ENCODE measurements at places on chromosomes 5 and 9.

- no peak for DNase-seq
Measured at GRCh38 chr9:92983984-92984589, 36.8 kb downstream of the FGD3 start.

DNA sequence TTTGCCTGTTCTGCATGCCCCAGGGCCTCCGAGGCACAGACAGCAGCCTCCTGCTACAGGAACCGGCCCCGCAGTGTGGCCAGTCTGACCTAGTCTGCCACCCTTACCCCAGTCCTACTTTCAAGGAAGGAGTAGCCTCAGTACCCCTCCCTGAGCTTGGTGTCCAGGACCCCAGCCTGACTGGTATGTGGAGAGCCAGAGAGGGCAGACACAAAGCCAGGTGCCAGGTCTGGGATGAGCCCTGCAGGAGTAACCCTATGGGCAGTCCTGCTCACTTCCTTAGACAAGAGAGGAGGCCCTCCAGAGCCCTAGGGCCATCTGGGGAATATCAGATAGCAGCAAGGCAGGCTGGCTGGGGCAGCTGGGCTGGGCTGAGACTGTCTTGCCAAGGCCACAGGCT lies 67.8 kb downstream of the NRG2 start:
- DNase-seq = no peak

GRCh38 chr9:86413971-86414880 lies 60.0 kb upstream of the TUT7 start:
- no peak for DNase-seq

GRCh38 chr5:113939988-113940387 lies 421.9 kb upstream of the KCNN2 start:
- DNase-seq = no peak

- no peak for DNase-seq
Measured at GRCh38 chr9:18985464-18985951, 47.5 kb downstream of the SAXO1 start.

- no peak for DNase-seq
Measured at GRCh38 chr5:150166650-150167511, at the start of gene CDX1. Gene CDX1, plus strand, starts transcription at chr5:150166778. Its CDS starts 99 bp downstream, at chr5:150166877.

- DNase-seq = no peak
Measured at GRCh38 chr5:134583766-134584165, 48.9 kb downstream of the SAR1B start.

DNA sequence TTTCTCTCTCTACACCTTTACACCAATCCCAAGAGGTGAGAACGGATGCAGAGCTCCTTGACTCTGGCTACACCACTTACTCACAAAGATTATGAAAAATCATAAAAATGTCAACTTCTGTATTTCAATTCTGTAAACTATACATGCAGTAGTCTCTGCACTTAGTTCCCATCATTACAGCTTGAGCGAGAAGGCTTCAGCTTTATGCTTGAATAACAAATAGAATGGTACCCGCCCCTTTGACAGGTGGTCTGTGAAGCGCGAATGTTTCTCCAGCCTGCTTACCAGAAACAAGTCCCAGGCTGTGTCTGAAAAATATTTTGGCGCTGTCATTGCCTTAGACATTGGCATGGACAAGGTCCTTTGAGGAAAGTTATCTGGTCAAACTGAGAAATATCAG lies 562.4 kb upstream of the CLINT1 start:
- DNase-seq = no peak

GRCh38 chr5:79399046-79399445 lies 114.9 kb downstream of the HOMER1 start:
- no peak for DNase-seq

DNA sequence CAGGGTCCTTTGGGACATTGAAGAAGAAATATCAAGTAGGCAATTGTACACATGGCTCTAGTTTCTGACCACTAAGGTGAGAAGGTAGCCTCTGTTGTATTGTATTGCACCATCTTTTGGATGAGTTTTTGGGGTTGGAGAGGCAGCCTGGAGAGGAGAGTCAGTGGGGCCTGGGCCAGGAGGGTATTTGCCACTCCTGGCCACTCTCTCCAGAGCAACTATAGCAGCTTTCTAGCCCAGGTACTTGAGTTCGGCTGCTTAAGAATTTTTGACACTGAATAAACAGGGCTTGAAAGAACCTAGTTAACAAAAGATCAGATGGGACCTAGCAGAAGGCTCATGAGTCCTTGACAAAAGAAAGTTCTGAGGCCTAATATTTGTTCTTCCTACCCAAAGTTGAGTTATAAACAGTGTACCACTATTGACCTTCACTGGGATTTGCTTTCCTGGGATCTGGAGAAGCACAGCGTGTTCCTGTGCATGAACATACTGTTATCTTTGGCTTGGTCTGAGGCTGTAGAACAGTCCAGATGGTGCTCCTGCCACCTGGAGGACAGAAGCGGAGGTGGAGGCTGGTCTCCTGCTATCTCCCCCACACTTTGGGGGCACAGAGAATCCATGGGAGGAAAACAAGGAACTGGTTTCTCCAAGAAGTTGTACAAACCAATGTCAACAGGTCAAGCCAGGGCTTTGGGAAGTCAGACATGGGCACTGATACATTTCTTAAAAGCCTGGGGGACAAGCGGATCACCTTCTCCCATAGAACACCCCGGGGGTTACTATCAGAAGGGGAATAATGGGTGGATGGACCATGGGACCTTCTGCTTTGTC lies 110.4 kb upstream of the LIFR start:
- no peak for DNase-seq

- no peak for DNase-seq
Measured at GRCh38 chr5:77797136-77797535, 21.0 kb upstream of the TBCA start.

DNA sequence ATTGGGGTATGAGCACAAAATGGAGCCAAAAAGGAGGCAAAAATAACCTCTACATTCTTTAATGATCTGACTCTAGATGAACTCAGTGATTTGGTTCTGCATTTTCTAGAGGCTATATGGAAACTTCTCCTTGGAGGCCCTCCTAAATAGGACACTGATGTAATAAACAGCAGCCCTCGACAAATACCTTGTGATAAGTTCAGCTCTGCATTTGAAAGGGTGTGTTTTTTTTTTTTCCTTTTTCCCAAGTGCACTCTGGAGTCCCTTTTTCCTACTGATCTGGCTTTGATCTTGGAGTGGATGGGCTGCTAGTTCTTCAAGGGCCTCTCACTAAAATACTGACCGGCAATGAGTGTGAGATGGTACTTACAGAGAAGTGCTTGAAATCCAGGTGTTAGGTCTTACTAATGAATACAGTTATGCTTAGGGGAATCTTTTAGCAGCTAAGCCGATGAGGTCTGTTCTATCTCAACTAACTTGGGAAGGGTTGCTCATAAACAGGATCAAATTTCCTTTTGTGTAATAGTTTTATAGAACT lies 161.7 kb downstream of the MAST4 start:
- no peak for DNase-seq

- DNase-seq = no peak
Measured at GRCh38 chr5:41095324-41096101, 24.4 kb upstream of the MROH2B start.

GRCh38 chr5:177276886-177277285 lies 26.6 kb downstream of the RAB24 start:
- DNase-seq = no peak

DNA sequence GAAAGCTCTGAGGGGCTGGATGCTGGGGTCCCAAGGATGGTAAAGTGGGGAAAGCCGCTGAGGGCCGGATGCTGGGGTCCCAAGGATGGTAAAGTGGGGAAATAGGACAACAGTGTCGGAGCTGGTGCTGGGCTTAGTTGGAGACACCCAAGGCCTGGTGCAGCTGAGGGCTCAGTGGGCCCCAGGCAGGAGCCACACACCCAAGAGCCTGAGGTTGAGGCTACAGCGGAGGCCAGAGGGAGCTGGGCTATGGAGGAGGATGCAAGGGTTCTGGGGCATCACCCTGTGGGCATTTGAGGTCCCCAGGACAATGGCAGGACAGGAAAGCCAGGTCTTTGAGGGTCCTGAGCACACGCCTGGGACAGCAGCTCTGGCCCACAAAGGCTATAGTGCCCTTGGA lies 19.1 kb upstream of the SLC9A3 start:
- peak; percentile 2 for DNase-seq

GRCh38 chr5:122937914-122938313 lies 92.5 kb downstream of the SNX24 start:
- no peak for DNase-seq

- DNase-seq = no peak
Measured at GRCh38 chr9:13847270-13847669, 466.7 kb downstream of the NFIB start.

- no peak for DNase-seq
Measured at GRCh38 chr5:158821331-158821730, 278.4 kb downstream of the EBF1 start.

DNA sequence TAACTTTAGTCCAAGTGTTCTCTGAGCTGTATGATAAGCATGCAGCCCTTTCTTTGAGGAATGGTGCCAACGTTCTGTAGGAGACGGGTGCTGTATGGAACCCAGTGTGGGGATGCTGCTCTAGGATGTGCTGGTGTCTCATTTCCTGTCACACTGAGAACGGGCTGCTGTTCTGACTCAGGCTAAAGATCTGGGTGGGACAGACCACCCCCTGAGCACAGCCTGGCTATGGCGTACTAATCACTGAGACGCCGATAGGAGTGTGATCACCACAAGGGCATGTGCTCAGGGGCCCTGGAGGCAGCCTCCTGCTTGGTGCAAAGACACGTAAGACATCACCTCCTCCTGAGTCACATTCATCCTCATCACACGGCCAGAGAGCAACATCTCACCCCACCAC lies 240.4 kb downstream of the IRX2 start:
- DNase-seq = no peak

GRCh38 chr5:42668254-42668653 lies 88.4 kb upstream of the CCDC152 start:
- DNase-seq = no peak

DNA sequence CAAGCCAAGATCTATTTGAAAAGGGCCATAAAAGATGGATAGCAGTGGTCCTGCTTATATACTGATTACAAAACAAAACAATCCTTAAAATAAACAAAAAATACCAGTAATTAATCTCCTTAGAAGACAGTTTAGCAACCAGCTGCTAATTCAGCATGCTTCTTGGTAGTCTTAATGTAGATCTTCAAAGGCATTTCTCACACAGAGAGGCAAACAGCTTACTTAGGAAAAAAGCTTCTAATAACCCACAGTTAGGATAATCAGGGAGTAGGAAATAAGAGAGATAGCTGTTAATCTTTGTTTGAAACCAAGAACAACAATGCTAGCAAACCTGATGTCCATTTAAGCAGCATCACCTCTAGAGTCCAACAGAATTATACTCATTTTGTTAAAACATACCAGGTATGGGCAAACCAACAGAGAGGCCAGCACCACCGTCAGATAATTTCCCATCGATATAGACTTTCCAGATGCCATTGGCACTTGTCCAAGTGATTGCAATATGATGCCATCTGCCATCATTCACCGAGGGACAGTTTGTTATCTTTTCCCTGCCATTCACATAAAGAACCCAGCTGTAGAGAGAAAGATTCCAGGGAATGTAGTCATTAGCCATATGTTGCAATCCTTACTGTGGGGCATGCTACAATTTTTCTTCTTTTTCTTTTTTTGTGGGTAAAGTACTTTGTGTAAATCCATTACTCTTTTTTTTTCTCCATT lies 105.6 kb upstream of the TXNDC8 start:
- no peak for DNase-seq

- DNase-seq = no peak
Measured at GRCh38 chr9:69188975-69189374, 14.9 kb downstream of the TJP2 start.

- no peak for DNase-seq
Measured at GRCh38 chr5:111548992-111549649, 36.8 kb upstream of the STARD4 start.

GRCh38 chr9:17018540-17019196 lies 116.2 kb upstream of the CNTLN start:
- no peak for DNase-seq

DNA sequence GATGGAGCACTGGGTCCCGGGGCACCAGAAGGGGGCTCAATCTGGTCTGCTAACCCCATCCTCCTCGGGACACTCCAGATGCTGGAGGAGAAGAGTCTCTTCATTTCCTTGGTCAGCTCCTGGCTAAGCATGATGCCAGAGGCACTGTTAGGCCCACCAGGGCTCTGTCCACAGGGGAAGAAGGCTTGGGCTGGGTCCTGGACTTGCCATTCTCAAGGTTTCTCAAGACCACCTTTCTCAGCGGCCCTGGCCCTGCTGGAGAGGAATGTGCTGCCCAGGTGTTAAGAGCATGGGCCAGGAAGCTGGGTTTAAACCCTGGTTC lies 7.9 kb downstream of the SH2D3C start:
- DNase-seq = no peak

DNA sequence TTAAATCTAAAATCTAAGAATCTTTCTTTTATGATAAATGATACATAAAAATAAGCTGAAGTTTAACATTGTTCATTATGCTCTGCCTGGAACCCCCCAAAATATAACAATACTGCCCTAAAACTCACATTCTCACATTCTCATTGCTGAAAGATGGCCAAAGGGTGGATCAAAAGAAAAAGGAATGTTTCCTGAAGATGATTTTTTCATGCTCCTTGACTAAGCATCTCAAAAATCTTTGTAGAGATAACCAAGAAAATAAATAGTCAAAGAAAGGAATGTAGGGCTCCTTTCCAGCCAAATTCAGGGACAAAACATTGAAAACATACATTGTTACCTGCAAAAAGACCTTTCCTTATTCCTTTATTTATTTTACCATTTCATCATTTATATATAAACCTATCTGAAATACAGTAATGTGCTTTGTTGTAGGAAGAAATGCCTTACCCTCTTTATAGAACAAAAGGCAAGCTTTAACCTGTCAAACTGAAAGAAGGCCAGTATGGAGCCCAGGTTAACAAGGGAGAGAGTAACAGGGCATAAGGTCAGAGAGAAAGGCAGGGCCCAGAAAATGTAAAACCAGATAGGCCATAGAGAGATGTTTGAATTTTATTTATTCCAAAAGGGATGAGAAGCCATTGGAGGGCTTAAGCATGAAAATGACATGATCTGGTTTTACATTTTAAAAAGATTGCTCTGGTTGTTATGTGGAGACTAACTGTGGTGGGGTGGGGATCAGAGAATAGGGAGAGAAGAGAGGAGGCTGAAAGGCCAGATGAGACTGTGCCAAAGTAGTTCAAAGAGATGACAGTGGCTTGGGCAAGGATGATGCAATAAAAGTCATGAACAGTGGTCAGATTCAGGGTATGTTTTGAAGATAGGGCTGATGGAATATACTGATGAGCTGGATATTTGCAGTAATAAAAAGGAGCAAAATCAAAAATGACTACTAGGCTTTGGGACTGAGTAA lies 37.3 kb upstream of the CDK5RAP2 start:
- DNase-seq = no peak

DNA sequence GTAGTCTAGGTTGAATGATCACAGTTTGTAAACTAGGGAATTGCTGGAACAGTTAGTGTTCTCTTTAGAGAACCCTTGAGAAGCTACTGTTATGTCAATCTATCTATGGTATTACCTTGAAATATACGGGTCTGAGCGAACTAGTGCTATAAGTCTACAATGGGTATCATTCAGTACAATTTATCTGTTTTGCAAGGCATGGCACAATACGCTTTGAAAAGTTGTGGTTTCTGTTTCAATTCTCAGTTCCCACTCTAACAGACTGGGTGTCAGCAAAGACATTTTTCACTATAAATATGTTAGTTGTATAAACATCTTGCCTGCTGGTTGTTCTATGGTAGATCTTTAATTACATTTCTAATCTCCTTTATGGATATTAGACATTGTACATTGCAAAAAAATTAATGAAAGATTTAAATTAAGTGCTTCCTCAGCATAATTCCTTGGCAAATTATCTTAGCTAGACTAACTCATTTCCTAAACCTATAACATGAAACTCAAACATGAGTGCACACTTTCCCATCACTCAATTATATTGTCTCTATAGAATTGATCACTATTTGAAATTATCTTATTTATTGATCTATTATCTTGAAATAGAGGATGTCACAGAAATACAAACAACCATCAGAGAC lies 24.9 kb upstream of the SLCO6A1 start:
- DNase-seq = no peak

GRCh38 chr5:154215571-154216325 lies 25.2 kb downstream of the GALNT10 start:
- no peak for DNase-seq

All from activated gamma-delta T cell treated with Interleukin-2 at 50 U/mL for 16 hours (primary cell).